SJSA1 (cell line): ENCODE measurements at places on chromosomes 13 and 19.

GRCh38 chr19:4456843-4457653, 546 bp downstream of the UBXN6 start:
- DNase-seq = no peak

DNA sequence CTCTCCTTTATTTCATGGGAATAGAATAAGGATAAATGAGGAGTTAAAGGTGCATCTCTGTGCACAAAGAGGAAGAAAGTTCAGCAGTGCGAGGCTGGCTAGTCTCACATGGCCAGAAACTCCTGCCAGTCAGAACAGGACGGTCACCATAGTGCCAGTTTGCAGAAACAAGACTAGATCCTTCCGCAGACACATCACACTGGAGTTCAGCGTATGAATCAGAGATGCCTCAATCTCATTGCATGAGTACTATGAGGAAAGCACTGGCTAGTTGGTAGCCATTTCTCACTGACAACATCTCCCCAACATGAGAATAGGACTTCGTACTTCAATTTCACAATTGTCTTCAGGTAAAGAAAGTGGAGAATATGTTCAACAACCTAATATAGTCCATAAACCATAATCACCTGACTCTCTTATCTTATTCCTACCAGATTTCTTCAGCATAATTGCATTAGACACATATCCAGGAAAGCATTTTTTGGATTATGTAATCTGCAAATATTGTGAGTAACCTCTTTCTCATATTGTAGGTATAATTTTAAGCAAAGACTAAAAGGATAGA, 34.9 kb downstream of the RXFP2 start:
- no peak for DNase-seq

DNA sequence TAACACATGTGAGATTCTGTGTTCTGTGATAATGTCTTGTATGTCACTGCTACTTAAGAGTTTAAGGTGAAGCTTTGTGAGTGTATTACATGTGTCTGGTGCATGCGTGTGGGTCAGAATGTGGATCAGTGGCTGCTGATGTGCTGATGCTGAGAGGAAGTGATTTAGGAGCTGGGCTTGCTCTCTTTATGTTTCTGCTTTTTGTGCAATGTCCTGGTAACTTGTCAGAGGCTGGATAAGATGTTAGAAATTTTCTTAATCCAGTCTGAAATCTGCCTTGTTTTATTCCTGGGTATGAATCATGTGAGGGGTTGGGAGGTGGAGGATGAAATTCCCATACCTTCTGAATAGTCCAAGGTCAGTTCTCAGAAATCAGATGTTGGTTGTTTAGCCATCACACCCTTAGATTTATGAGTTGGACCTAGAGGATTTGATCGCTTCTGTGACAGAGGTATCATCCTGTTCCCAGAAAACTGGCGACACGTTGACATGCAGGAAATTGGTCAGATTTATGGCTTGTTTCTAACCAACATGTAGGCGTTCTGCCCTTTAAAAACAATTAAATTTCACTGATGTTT, 24.5 kb upstream of the CXCL17 start:
- no peak for DNase-seq

- DNase-seq = no peak
These were observed 22.0 kb downstream of the CEACAM4 start for GRCh38 chr19:41604831-41605230.

GRCh38 chr19:44891016-44891882, at the start of gene TOMM40:
TOMM40 (plus strand) TSS chr19:44891254; CDS start chr19:44891416, 162 bp downstream.
- DNase-seq = no peak

DNA sequence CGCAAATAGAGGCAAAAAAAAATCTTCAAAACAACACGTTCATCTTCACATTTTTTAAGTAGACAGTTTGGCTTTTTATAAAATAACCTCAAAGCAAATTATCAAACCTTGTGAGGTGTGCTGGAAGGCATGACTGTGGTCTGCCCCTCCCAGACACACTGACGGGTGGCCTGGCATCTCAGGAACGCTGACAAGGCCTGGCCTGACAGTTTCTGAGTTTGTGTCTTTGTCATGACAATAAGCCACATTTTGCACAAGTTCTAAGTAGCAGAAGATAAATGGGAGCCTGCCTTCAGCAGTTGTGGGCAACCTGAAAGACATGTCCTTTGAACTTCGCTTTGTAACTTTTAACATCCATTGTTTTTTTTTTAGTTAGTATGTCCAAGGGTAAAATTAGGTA, 38.5 kb downstream of the SOX21 start:
- no peak for DNase-seq

- DNase-seq = no peak
These were observed 34.2 kb downstream of the ZNF787 start for GRCh38 chr19:56086671-56087430.

GRCh38 chr13:31322702-31323405, 123.1 kb downstream of the B3GLCT start:
- no peak for DNase-seq

- no peak for DNase-seq
These were observed 1211.9 kb upstream of the MIR17HG start for GRCh38 chr13:90135558-90135957.

DNA sequence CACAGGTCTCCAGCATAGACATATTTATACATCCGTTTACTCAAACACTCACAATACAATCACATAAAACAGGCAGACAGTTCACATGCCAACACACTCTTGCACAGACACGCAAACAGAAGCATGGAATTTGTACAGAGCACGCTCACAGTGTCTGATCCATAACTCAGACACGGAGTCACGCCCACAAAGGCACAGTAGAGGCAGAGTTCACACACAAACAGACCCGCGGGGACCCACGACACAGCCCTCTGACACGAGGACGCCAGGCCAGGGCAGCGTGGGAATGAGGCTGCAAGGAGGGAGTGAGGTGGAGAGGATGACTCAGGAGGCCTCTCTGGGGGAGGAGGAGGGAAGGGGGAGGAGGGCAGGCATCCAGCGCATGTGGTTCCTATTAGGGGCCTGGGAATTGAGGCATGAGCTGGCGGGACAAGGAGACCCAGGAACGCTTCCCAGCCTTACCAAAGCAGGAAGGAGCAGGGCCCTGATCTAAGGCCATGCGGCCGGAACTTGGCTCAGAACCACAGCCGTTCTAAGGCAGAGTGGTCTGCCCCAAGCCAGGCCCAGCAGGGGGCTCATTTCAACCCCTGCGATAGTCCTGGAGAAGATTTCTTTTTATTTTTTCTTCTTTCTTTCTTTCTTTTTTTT, 9.1 kb upstream of the OLFM2 start:
- DNase-seq = peak; percentile 97
